Activated naive CD4-positive, alpha-beta T cell treated with anti-CD3 and anti-CD28 coated beads, Interleukin-2, amount 50 U/mL, for 72 hours (primary cell): ENCODE measurements at places on chromosomes 5 and 9. TPM values are rescaled to one million over a fixed set of nuclear protein-coding genes. Genes with fewer than 3 reads are reported as not detected.

- no peak for DNase-seq
These were observed 39.3 kb upstream of the DAB2 start for GRCh38 chr5:39464088-39464487.

GRCh38 chr9:110143950-110144545 is 63.9 kb downstream of the C9orf152 start:
- DNase-seq: peak; percentile 33

GRCh38 chr9:79616971-79617370 is 45.2 kb downstream of the TLE4 start:
- no peak for DNase-seq

DNA sequence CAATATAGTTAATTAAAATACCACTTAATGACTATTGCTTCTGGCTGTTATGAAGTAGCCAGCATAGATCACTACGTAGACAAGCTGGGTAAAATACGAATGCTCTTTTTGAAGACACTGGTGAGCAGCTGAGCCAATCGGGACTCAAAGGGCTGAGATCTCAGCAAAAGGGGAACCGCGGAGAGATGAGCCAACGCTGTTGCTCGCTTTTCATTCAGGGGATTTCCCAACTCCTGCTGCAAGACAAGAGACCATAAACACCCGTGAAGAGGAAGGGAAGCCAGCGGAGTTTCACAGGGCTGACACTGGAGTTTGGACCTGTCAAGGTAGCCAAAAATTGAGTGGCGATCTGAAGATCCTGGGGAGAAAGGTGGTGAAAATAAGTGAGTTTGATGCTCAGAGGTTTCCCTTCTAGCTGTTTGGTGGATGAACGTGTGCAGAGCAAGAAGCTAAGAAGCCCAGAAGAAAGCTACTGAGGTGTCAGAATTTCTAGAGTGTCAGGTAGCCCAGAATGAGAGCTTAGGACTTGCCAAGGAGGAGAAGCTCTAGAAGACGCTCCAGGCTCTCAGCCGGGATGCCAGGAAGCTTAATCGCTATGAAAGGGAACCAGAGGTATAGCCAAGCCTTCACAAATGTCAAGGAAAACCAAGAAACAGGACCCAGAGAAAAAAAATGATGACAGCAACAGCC is 79.6 kb upstream of the RNU6ATAC start:
- DNase-seq: peak; percentile 13

The STING1 gene
- total RNA-seq: 128 TPM

The TAS2R1 gene
- total RNA-seq: not detected
